ENCODE measurements at places on chromosomes 2 and 18. TPM values are rescaled to one million over a fixed set of nuclear protein-coding genes. Genes with fewer than 3 reads are reported as not detected.

GRCh38 chr2:197024206-197024605 lies 97.7 kb upstream of the PGAP1 start:
- no peak overlapping the region for H3K4me3 ChIP-seq
- H3K27ac ChIP-seq: no peak overlapping the region
- no peaks in the 10 kb centered on the region for H3K4me1 ChIP-seq

GRCh38 chr2:162058973-162059668 lies 14.9 kb downstream of the DPP4 start:
- H3K4me1 ChIP-seq: no peaks in the 10 kb centered on the region
- no peaks in the 10 kb centered on the region for H3K36me3 ChIP-seq
- no peak for DNase-seq
- no peak overlapping the region for H3K27ac ChIP-seq
- H3K4me3 ChIP-seq: no peak overlapping the region

GAREM1 gene
- total RNA-seq: 15.4 TPM

FHL2 gene
- 107 TPM for total RNA-seq

CAPN14 gene
- 0.14 TPM for total RNA-seq

- no peak overlapping the region for H3K27ac ChIP-seq
- no peaks in the 10 kb centered on the region for H3K36me3 ChIP-seq
- H3K4me1 ChIP-seq: no peaks in the 10 kb centered on the region
- H3K4me3 ChIP-seq: peak overlapping the region; percentile 64
- H3K27me3 ChIP-seq: no peaks in the 10 kb centered on the region
These were observed 74.7 kb downstream of the EIPR1 start for GRCh38 chr2:3302751-3303582.

DNA sequence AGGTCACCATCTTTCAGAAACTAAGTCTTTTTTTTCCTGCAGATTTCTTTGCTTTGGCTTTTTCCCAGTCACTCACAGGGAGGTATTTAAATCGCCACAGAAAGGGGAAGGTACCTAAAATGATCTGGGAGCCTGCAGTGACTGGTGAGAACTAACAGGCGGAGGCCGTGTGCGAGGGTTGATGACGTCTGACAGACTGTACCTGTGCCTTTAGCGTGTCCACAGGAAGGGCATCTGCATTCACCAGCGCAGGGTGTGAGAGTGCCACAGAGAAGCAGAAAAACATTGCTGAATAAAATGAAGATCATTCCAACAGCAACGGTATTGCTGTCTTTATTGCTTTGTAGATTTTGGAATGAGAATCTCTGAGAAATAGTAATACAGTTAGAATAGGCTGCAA lies 5.7 kb downstream of the CTDP1 start:
- H3K4me1 ChIP-seq: peaks cover 24% of the 10 kb centered on the region
- no peaks in the 10 kb centered on the region for H3K36me3 ChIP-seq
- no peak overlapping the region for H3K4me3 ChIP-seq
- no peaks in the 10 kb centered on the region for H3K27me3 ChIP-seq

GRCh38 chr2:171712051-171712450 lies 24.8 kb downstream of the DYNC1I2 start:
- no peak overlapping the region for H3K4me3 ChIP-seq
- H3K4me1 ChIP-seq: peaks cover 10% of the 10 kb centered on the region
- no peak overlapping the region for H3K27ac ChIP-seq
- H3K36me3 ChIP-seq: peaks cover 7% of the 10 kb centered on the region

LCT gene
- total RNA-seq: 0.28 TPM

GRCh38 chr2:118812552-118812951 lies 34.9 kb downstream of the EN1 start:
- DNase-seq: no peak
- H3K4me3 ChIP-seq: no peak overlapping the region
- H3K27ac ChIP-seq: no peak overlapping the region
- no peaks in the 10 kb centered on the region for H3K36me3 ChIP-seq
- H3K27me3 ChIP-seq: no peaks in the 10 kb centered on the region

DNA sequence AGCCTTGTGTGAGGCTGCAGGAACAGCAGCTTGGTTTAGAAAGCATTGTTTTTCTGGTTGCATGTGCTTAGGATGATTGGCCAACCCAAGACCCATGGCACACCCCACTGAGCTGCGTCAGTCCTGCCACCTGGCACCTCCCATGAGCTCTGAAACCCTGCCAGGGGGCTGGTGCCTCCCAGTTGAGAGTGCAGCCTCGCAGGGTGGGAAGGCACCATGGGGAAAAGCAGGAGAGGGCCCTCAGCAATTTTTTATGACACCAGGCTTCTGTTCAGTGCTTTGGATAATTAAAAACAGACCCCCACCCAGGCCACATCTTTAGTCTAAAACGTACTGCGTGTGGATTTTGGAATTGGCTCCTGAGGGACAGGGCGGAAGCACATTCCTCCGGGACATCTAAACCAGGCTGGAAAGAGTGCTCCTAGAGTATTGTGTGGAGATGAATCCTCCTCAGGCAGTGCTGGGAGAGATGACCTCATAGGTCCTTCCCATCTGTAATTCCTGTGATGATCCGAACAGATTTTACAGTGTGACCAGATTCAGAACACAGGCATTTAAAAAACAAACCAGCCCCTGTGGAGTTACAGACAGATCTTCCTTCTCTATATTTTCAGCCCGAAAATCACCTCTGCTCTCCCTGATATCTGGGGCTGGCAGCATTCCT lies 438.3 kb downstream of the ZNF521 start:
- no peaks in the 10 kb centered on the region for H3K36me3 ChIP-seq
- no peak overlapping the region for H3K27ac ChIP-seq

GRCh38 chr2:149314687-149315086 lies 15.7 kb upstream of the LYPD6 start:
- no peak overlapping the region for H3K27ac ChIP-seq
- H3K4me1 ChIP-seq: no peaks in the 10 kb centered on the region
- H3K4me3 ChIP-seq: no peak overlapping the region
- H3K27me3 ChIP-seq: no peaks in the 10 kb centered on the region

DYNAP gene
- total RNA-seq: not detected

TUBA3E gene
- total RNA-seq: not detected

FOSL2 gene
- total RNA-seq: 311 TPM

DNA sequence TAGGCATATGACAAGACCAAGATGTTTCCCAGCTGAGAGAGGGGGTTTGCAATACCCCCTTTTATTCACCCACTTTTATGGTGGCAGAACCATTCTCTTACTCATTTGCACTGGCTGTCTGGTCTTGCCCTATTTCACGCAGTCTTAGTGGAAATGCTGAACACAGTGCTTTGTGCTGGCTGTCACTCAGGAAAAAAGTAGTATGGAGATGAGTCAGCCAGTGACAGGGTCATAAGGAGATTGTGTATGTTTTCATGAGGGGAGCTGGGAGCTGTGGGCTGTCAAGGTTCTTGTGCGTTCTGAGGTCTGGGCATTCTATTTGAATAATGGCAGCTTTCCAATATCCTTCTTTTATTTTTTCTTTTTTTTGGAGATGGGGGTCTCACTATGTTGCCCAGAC lies 10.9 kb upstream of the CNRIP1 start:
- H3K27ac ChIP-seq: no peak overlapping the region
- no peaks in the 10 kb centered on the region for H3K36me3 ChIP-seq
- DNase-seq: no peak
- H3K4me3 ChIP-seq: no peak overlapping the region

POTEI gene
- not detected for total RNA-seq

DNA sequence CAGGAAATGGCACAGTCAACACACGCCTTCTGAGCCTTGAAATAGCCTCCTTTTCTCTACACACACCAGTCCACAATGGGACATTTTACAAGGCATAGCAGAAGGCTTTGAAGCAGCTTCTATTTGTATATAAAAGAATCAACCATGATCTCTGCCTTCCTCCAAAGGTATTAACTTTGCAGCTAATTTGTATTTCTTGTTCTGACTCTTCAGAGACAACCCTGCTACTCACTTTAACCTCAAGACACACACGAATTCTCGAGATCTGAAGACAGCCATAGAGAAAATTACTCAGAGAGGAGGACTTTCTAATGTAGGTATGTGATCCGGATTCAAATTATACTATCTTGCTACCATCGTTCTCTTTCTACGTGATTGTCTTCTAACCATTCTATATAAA lies 104.6 kb downstream of the VIT start:
- no peaks in the 10 kb centered on the region for H3K27me3 ChIP-seq
- H3K36me3 ChIP-seq: no peaks in the 10 kb centered on the region
- no peak for DNase-seq
- no peaks in the 10 kb centered on the region for H3K4me1 ChIP-seq

- H3K36me3 ChIP-seq: no peaks in the 10 kb centered on the region
- H3K4me3 ChIP-seq: peak overlapping the region; percentile 82
- peaks cover 9% of the 10 kb centered on the region for H3K4me1 ChIP-seq
- no peak for DNase-seq
- H3K27ac ChIP-seq: peak overlapping the region; percentile 97
These were observed 160 bp downstream of the SPTBN1 start for GRCh38 chr2:54456362-54456611.

DNA sequence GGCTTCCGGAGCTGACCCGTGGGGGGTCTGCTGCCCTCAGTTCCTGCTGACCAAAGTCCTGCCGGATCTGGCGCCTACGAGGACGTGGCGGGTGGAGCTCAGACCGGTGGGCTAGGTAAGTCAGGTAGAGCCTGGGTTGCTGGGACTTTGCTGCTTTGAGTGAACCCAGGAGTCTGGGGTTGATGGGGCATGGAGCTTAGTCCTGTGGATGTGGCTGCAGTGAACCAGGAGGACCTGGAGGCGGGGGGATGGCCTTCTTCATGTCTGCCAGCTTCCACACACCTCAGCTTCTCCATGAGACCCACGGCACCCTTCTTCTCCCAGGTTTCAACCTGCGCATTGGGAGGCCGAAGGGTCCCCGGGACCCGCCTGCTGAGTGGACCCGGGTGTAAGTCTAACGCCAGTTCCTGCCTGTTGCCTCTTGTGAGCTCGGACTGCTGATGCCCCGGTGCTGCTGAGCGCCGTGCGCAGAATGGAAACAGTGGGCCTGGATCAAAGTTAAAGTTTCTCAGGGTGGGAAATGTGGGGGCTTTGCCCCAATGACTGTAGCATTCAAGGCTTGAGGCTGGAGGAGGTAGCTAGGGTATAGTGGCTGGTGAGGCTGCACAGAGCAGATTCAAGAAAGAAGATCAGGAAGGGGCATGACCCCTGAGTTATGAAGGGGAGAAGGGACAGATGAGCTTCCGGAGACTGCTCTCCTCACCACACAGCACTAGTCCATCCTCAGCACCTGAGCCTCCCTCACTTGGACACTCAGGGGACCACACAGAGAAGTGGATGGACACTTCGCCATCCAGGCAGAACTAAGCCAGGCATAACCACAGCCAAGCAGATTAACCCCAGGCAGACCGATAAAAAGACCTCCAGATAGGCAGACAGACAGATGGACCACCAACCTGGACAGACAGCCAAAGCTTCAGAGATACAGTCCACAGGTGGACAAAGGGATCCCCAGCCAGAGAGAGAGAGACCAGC lies 17.3 kb downstream of the PTPN18 start:
- H3K27me3 ChIP-seq: no peaks in the 10 kb centered on the region
- H3K27ac ChIP-seq: peak overlapping the region; percentile 88
- peak overlapping the region; percentile 86 for H3K4me3 ChIP-seq

TWIST2 gene
- total RNA-seq: 41.4 TPM

DNA sequence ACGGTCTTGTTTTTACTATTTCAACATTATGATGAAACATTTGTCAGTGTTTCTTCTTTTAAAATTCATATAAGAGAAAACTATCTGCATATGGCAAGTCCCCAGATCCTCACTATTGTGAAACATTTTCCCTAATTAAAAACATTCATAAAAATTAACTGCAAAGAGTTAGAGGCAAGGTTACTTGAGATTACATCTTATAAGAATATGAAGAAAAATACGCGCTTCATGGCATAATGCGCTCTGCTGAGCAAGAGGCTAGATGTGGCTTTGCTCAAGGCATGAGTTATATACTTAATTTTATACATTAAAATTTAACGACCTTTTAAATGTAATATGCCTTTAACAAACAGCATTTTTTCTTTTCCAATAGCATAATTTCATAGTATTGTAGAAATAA lies 166.4 kb upstream of the RPRM start:
- no peaks in the 10 kb centered on the region for H3K4me1 ChIP-seq
- no peak overlapping the region for H3K4me3 ChIP-seq
- H3K27me3 ChIP-seq: no peaks in the 10 kb centered on the region
- H3K36me3 ChIP-seq: no peaks in the 10 kb centered on the region
- H3K27ac ChIP-seq: no peak overlapping the region

DNA sequence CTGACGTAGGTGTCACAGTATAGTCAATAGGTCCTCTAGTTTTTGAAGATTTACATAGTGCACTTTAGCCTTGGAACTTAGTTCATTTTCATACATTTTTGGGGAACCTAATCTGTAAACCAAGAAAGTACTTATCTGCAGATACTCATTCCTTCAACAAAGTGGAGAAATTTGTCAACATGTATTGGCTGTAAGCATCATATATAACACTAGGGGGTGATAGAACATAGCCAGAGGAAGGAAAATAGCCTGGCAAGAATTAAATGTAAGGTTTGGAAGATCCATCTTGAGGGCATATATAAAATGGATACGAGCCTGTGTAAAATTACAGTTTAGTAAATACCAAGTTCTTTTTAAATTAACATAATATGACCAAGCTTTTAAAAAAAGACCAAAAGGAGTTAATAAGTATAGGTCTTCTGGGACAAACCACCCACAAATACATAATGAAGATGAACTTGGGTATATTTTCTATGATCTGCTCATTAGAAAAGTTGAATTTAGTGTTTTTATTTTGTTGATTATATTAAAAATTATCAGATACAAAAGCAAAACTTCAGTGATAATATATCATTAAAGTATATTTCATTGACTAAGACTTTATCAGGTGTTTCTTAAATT lies 18.2 kb downstream of the RPL37A start:
- no peak overlapping the region for H3K4me3 ChIP-seq
- peaks cover 14% of the 10 kb centered on the region for H3K4me1 ChIP-seq
- H3K27me3 ChIP-seq: no peaks in the 10 kb centered on the region
- no peaks in the 10 kb centered on the region for H3K36me3 ChIP-seq

VWA3B gene
- total RNA-seq: 0.27 TPM

Data from thoracic aorta (tissue), 2 donors.